ENCODE measurements at places on chromosomes 3 and 15.

DNA sequence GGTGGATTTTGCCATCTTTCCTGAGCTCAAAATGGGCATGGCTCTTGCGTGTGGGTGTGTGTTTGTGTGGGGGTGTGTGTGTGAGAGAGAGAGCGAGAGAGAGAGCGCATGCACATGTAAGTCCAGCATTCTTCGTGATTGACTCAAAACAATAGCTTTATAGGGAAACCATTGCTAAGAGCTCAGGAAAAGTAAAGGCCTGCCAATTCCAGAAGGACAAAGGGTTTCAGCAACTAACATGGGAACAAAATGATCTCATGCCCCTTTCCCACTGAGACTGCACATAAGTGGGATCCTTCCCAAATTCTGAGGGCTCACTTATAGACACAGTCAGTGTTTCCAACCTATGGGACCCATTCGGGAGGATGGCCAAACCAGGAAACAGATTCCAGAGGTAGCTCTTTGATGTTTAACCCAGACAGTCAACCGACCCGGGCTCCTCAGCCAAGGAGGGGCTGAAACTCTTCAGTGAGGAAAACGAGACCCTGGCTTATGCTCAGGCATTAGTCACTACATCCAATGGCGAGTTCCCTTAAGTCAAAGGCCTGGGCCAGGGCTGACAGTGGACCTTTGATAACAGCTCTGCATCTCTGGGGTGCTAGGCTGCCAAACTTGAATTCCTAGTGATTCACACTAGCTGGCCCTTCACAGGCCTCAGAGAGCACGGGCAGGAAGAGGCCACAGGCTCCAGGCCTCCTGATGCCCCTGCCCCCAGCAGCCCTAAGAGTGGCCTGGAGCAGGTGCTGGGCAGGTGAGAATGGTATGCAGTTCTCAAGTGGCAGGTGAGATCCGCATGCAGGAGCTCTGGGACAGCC, 305.0 kb upstream of the C2CD4B start:
- no peak for DNase-seq

DNA sequence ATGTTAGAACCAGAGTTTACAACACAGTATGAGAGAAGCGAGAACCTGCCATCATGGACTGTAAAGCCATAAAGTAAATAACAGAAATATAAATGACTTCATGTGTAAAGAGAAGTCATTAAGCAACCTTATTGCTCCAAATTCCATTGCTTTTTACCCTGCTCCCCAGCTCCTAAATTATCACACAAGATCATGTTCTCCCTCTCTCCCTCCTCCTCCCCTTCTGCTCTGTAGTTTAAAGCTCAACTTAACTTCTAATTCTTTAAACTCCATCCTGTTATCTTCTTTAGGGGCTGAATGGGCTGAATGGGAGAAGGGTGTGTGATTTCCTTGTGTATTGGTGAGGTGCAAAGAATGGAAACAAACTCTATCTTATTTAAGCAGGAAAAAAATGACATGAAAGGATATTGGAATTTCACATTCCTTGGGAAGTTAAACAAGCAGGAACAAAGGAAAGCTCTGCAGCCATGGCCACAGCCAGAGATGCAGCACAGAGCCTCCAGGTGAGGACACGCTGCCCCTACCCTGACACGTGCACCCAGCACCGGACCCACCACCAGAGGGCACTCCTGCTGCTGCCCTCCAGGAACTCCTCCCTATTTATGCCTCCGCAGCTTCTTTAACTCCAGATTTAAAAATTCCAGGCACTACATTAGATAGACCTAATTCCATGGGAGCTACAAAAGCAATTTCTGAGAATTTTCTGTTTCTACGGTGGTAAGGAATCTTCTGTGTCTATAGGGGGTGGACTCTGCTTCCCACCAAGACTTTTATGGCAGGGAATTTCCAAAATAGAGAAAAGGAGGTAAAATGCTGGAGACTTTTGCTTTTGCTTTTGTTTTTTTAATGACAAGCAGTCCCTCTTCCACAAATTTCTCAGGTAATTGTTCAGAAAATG, 76.9 kb upstream of the ABI3BP start:
- peak; percentile 63 for DNase-seq

- DNase-seq: no peak
Measured at GRCh38 chr3:149723781-149724180, 28.5 kb downstream of the COMMD2 start.

DNA sequence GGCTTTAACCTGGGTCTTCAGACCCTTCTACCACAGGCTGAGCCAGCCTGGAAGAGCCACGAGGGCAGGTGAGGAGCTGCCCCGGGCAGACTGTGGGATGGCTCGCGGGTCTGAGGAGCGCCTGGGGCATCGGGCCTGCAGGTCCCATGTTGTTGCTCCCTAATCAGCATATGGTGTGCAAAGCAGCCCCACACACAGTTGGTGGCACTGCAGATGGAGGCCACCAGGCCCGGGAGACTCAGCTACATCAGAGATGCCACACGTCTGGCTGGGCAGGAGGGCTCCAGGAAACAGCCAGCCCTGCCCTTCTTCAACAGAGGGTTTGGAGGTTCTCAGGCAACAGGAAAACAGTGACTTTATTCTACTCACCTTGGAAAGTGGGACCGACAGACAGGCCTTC, 63.9 kb downstream of the XXYLT1 start:
- no peak for DNase-seq

- DNase-seq: no peak
Measured at GRCh38 chr3:160531311-160531710, 34.1 kb downstream of the KPNA4 start.

- DNase-seq: no peak
Measured at GRCh38 chr3:177905173-177906125, 630.8 kb upstream of the KCNMB2 start.

DNA sequence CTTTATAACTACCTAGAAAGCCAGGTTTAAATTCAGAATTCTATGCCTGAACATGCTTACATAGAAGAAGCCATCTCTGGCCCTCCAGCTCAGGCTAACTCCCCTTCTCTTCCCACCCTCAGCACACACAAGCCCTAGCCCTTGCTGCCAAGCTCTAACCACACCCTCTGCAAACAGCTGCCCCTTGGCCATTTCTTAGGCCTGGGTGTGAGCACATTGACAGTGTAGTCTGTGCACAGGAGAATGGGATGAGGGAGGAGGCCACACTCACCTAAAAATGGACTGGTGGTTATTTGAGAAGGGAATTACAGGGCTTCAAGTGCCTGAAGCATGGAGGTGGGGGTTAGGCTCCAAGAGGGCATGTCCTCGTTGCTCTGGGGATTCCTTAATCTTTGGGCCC, 42.3 kb upstream of the SLC25A36 start:
- DNase-seq: no peak

GRCh38 chr3:159059395-159059794, 257.5 kb downstream of the MFSD1 start:
- DNase-seq: no peak

DNA sequence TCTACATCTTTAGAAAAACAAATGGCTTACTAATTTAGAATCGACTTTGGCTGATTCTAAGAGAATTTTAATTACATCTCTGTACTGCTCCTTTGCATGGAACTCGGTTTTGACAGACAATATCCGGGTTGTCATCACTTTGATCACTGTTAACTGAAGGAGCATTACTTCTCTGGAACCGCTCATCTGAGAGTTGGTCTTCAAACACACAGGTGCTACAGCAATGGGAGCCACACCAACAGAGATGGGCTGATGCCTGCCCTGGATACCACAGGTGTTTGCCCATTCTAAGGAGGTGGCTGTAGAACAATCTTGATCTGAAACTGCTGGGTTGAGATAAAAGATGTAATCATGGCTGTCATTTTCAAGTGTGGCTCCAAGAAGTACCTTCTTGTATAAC, 21.6 kb downstream of the LINS1 start:
- DNase-seq: no peak

DNA sequence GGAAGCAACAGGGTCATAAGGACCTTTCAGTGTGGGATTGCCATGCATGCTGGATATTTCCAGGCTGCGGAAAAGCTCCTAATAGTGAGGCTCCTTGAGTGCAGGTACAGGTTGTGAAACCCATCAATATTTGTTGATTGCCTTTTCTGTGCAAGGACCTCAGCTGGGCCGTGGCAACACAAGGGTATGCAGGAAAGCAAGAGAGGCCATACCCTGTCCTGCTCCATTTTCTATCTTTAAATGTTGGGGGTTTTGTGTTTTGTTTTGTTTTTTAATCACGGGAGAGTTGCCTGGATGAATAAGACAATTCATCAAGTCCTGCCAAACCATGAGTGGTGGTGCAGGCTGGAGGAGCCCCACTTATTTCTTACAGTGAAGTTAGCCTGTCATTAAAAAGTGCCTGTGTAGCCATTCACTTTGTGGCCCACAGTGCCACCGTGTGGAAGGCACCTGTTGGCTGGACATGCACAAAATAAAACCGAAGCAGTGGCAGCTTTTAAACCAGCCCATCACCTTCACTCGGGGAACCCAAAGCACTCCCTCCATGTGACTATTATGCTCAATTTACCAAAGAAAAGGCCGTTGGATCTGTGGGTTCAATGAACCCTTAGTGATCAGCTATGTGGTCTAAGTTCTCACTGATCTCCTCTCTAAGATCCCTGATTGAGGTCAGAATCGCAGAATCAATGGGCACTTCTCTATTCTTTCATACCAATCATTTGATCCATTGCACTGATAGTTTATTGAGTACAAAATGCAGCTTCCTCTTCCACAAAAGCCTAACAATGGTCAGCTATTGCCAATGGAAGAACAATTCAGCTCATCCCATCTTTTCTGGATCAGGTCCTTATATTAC, 42.2 kb downstream of the CLDN18 start:
- no peak for DNase-seq

DNA sequence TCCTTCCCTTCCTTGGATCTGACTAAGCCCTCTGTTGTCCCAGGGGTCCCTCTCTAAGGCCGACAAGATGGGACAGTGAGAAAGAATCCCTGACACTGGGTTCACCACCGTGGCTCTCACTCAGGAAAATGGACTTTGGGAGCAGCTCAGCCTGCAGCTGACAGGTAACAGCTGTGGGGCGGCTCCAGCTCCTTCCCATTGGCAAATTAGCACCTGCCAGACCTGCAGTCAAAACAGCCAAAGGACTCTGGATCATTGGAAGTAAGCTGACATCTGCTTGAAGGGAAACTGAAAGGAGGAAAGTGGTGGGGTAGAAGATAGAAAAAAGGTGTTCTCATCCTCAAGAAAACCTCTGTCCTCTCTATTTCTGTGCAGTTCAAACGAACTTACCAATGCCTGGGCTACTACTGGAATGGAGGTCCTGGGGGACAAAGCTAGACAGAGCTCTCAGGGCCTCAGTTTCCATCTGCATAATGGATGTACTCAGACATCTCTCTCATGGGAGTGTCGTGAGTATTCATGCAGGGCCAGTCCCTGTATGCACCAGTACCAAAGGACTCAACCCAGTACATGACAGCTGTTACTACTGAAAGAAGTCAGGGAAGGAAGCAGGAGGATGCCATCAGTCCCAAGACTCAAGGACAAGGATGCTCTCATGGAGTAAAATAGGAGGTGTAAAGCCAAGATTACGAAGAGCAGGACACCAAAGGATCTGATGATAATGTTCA, 53.6 kb upstream of the DCLK3 start:
- DNase-seq: no peak

DNA sequence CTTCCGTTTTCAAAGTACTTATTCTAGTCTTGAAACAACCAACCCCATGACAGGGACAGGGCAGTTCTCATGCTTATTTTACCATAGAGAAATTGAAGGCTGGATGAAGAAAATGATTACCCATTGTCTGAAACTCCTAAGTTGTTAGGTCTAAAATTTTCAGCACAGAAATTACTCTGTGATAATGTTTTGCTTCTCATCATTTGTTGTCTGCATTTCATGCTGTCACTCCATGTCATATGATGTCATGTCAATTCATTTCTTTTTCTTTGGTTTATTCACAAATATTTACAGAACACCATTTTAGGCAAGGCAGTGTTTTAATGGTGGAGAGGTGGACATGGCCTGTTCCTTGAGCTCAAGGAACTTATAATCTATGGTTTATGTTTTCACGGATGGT, 98.2 kb upstream of the RASGRP1 start:
- DNase-seq: no peak

DNA sequence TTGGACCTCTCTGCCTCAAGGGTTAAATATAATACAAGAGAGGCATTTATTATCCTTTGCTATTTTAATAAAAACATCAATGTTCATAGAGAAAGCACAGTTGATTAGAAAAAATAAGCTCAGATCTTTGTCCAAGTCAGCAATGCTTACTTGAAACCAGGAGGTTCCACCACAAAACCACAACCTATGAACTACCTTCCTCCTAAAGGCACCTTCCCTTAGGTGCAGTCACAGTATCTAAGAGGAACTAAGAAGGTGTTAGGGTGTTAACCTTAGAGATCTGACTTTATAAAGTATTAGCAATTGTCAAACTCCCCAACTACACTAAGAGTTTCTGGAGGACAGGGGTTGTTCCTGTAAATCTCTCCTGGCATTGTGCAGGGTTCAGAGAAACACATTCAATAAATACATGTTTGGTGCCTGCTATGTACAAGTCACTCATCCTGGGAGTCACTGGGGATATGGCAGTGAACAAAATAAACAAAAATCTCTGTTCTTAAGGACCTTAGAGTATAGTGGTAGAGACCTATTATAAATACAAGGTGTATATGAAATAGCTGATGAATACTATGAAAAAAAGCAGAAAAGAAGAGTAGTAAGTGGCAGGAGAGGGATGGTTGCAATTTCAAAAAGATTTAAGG, 208.6 kb downstream of the NFKBIZ start:
- DNase-seq: no peak

- DNase-seq: no peak
Measured at GRCh38 chr3:46996689-46997452, 17.4 kb downstream of the NBEAL2 start.

DNA sequence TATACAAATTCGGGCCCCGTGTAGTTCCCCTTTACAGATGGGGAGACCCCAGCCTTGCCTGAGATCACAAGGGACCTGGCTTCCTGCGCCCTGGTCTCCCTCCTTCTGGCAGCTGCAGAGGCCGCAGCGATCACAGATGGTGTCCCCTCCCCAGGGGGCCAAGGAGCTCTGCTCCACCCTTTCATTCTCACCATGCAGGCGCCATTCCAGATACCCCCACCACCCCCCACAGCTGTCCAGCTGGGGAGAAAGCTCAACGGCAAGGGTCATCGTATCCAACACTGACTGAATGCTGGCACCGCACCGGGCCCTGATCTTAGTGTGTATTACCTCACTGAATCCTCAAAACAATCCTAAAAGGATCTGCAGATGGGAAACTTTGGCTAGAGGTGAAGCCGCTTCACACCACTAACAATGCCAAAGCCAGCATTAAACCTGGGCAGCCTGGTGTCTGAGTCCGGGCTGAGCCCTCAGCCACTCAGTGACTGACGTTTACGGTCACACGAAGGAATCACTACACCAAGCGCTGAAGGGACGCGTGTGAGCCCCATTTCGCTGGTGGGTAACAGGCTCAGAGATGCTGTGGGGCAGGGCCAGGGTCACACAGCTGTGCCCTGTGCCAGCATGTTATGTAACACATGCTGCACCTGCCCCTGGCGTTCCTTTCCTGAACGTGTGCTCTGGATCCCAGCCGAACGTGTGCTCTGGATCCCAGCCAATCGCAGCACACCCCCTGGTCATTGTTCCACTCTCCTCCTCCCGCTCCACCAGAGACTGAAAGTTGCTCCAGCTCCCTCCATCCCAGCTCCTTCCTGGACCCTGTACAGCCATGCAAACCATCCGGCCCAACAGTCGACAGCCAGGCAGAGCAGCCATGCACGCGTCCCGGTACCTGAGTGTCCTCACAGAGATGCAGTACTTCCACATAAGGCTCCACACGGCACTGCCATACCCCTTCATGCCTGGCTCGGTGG, 51.8 kb downstream of the IQSEC1 start:
- DNase-seq: no peak

Data from stimulated activated CD4-positive, alpha-beta T cell treated with anti-CD3 and anti-CD28 coated beads, Interleukin-12 subunit alpha, Interleukin-12 subunit beta, amount 100 ng/mL, for 48 hours (primary cell).